ENCODE measurements at places on chromosomes 7 and 10.
A peak's percentile ranks its signal among the peaks of the same experiment; 100 is the strongest.

DNA sequence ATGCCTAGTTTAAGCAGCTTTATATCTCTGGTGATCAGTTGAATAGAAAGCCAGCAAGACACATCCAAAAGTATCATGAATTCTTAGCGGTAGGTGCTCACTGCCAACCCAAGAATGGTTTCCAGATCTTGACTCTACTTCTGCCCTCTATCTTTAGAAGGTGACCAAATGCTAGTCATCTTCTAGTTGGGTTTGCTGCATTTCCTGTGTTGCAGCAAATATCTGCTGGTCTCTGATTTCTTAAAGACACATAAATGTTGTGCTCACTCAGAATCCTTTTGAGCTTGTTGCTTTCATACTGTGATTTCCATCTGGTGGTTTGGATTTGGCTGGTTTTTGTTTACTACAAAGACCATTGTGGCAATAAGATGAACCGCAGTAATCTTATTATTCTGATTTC is 2.2 kb downstream of the CDC123 start:
- no peak for DNase-seq

DNA sequence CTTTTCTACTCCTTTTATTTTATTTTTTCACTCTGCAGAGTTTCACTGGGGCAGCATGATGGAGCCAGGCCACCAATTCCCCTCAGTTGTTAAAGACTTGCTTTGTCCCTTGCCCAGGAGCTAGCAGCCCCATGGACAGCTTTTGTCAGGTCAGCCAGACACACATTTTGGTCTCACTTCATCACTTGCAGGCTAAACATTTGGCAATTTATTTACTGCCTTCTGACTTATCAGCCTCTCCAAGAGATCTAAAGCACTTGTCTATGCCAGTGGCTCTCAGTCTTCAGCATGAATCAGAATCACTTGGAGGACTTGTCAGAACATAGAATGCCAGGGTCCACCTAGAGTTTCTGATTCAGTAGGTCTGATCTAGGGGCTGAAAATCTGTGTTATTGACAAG is 66.4 kb upstream of the GDF10 start:
- no peak for DNase-seq

GRCh38 chr10:77264107-77264506 is 373.5 kb downstream of the KCNMA1 start:
- no peak for DNase-seq

DNA sequence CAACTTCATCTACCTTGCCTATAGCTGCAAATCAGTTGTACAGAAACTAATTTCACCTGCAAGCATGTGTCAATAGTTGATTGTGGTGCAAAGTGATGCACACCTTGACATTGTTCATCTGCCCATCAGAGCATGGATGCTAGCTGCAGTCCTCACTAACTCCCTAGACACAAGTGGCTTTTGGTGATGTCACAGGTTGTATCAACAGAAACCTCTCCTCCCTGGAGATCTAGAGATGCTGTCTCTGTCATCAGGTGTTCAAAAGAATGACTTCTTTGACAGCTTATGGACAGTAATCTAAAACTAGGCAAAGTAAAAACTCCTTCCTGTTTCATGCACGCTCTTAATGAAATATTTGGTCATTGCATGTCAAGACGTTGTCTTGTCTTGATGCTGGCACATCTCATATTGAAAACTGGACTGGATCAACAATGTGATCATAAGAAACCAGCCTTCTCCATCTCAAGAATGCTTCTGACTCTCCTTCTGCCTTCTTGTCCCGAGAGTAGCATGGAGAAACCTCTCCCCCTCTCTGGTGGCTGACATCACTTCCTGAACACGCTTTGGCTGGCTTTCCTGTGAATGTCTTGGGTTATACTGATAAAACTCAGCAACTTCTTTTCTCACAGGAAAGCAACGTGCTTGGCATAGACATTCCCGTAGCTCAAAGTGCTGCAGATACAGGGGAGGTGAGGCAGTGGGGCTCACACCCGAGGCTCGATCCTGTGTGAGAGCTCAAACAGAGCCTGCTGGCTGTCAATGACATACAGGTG is 176.2 kb upstream of the CDCA7L start:
- DNase-seq: peak; percentile 50

DNA sequence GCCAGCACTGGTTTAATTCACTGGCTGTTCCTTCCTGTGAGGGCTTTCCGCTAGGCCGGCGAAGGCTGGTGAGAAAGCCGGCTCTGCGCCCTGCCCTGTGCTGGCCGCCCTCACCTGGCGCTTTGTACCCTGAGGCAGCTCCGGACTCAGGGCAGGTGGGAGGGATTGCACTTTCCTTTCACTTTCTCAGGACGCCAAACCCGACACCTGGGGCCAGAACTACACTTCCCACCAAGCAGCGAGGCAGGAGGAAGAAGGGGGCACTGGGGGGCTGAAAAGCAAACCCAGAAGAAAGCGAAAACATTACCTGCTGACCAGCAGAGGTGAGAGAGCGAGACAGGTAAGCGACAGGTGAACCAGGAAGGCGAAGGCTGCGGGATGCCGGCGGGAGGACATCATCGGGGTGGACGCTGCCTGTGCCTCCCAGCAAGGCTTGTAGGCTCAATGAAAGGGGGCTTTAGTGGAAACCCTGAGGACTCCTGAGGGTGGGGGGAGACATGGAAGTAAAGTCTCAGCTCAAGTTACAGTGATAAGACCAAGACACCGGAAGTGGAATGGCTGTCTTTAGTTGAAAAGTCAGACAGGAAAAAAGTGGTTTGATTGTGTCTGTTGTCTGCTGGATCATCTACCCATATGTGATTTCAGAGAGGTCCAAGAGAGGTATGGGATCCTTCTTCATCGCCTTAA is at the start of gene RAB19:
RAB19 (plus strand) TSS at position 181 of the 687 bp plus-strand sequence. CDS start 3,589 bp downstream, outside the sequence.
- DNase-seq: no peak

DNA sequence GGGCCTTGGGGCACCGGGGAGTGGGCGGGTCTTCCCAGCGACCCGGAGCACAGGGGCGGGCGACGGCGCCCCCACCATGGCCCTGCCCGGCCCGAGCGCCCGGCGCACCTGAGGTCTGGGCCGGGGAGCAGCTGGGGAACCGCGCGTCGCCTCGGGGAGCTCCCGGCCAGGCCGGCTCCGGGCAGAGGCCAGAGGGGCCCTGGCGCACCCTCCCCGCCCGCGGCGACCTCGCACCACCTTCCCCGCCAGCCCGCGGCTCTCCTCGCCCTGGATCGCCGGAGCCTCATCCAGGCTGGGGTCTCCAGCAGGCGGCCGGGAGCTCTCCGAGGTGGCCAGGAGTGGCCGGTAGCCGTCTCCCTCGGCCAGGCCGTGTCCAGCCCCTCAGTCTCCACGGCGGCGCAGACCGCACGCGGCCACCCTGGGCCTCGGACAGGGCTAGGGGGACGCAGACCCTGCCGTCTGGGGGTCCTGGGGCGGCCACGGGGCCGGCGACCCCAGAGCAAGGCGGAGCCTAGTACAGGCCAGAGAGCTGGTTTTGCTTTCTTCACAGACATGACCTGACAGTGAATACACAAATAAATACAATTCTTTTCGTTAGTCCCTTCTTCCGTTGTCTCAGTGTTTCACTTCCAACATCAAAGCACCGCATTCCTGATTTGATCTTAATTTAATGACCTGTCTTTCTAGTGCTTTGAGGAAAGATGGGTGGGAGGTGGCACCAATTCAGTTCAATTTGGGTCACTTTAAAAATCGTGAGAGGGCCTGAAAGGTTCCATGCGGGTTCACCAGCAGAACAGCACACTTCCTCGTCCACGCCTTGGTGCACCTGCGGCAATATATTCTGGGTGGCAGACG is 356.9 kb downstream of the DNAJB6 start:
- DNase-seq: no peak

DNA sequence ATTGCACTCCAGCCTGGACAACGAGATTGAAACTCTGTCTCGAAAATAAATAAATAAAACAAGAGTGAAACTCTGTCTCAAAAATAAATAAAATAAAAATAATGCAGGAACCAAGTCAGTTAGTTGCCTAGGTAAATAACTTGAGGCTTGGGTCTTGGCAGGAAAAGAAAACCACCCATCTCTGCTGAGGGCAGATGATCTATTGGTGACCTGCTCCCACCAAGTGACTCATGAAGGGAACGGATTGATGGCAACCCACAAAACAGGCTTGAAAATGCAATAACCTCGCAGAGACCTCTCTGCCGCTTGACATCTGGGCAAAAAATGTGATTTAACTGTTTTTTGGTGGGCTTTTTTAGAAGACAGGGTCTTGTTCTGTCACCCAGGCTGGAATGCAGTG is 86.6 kb downstream of the CALN1 start:
- no peak for DNase-seq

DNA sequence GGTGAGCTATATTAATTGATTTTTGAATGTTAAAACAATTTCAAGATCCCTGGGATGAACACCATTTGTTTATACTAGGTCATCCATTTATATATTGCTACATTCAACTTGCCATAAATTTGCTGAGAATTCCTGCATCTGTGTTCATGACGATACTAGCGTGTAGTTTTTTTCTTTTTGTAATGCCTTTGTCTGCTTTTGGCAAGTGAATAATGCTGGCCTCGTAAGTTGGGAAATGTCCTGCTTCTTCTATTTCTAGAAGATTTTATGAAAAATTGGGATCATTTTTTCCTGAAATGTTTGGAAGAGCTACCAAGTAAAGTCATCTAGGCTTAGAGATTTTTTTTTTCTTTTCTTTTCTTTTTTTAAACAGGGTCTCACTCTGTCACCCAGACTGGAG is 12.9 kb upstream of the MEST start:
- no peak for DNase-seq

DNA sequence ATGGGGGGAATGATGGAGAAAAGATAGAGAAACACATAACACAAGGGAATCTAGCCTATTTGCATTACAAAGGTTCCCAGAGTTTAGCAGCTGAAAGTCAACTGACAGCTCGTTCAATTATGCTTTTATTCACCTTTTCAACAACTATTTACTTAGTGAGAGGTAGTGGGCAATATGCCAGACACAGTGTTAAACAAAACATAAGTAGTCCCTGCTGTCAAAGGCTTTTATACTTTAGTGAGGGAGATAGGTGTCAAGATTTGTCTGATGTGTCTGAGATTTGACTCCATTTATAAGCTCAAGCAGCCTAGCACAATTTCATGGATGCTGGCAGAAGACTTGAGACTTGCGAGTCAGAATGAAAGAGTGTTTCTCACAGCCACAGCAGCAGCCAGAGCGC is 549.0 kb upstream of the VSTM2A start:
- no peak for DNase-seq

DNA sequence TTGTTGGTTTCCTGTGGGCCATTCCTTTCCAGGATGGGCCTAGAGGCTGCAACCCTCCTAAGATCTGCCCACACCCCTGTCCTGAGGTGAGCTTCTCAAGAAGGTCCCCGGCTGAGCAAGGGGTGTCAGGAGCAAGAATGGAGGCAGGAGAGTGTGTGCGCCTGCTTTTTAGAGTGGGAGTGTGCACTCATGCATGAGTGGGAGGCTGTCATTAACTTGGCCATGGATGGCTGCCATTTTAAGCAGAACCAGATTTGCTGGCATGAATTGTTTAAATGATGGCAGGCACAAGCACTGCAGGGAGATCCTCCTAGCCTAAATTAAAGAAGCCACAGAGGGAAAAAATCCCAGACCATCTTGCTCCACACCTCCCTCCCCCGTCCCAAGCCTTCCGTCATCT is 2.9 kb upstream of the SGPL1 start:
- DNase-seq: no peak

GRCh38 chr10:121438333-121438732 is 159.9 kb downstream of the FGFR2 start:
- DNase-seq: no peak

- no peak for DNase-seq
Observed at GRCh38 chr10:122495406-122496340, 34.3 kb downstream of the HTRA1 start.

- peak; percentile 35 for DNase-seq
Observed at GRCh38 chr7:132773527-132773956, 197.3 kb upstream of the PLXNA4 start.

- DNase-seq: no peak
Observed at GRCh38 chr10:115422624-115423023, 329.5 kb downstream of the ATRNL1 start.

GRCh38 chr10:21293518-21294356 is 231.7 kb downstream of the SKIDA1 start:
- no peak for DNase-seq

- no peak for DNase-seq
Observed at GRCh38 chr10:66575251-66575855, 350.5 kb upstream of the LRRTM3 start.

GRCh38 chr10:121063744-121064143 is 212.6 kb downstream of the WDR11 start:
- no peak for DNase-seq

- DNase-seq: peak; percentile 1
Observed at GRCh38 chr7:30927040-30927439, 15.4 kb downstream of the AQP1 start.

- no peak for DNase-seq
Observed at GRCh38 chr7:106104721-106105260, 7.3 kb downstream of the SYPL1 start.

- DNase-seq: no peak
Observed at GRCh38 chr10:118520116-118520742, 75.2 kb downstream of the PRLHR start.

GRCh38 chr7:22323714-22324113 is 33.2 kb downstream of the RAPGEF5 start:
- no peak for DNase-seq

- DNase-seq: no peak
Observed at GRCh38 chr10:56593120-56593519, 232.1 kb upstream of the ZWINT start.

GRCh38 chr10:58143944-58144343 is 123.8 kb downstream of the IPMK start:
- DNase-seq: no peak

GRCh38 chr7:80060218-80060806 is 74.3 kb upstream of the GNAI1 start:
- peak; percentile 36 for DNase-seq

DNA sequence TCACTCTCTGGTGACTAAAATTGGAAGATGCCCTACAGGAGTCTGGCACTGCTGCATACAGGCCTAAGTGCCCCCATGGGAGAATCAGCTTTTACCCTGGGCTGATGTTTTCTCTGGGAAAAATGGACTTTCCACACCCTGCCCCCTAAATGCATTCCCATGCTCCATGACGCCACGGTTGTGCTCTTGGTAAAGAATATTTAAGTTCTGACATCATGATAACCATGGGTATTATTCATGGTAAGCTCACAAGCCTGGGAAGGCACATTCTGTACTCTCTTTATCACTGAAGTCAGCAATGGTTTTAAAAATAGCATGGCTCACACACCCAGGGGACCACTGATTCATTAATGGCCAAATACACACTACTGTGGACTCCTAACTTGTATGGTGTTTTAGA is 43.4 kb downstream of the HIPK2 start:
- peak; percentile 58 for DNase-seq

- DNase-seq: no peak
Observed at GRCh38 chr7:22859641-22860290, 37.1 kb upstream of the TOMM7 start.

GRCh38 chr7:483656-484355 is 35.8 kb downstream of the PDGFA start:
- DNase-seq: no peak

DNA sequence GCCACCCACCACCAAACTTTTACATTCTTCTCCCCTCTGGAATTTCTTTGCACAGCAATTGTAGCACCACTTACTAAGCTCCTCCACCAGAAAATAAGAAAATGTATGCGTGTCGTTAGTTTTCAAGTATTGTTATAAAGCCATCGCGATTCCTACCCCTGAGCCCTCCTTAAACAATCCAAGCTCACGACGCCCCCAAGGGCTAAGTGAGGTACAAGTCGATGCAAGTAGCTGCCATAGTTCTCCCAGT is 1.3 kb downstream of the FRAT2 start:
- DNase-seq: no peak

- no peak for DNase-seq
Observed at GRCh38 chr10:109277456-109277855, 645.9 kb downstream of the XPNPEP1 start.

- DNase-seq: no peak
Observed at GRCh38 chr7:143239813-143240212, 18.0 kb downstream of the TAS2R40 start.
